ENCODE measurements at places on chromosomes 5 and 9.

GRCh38 chr9:111483439-111483857 lies 735 bp downstream of the ECPAS start:
- peak; percentile 79 for DNase-seq

GRCh38 chr5:28703651-28704260 lies 1665.4 kb upstream of the CDH9 start:
- no peak for DNase-seq

GRCh38 chr9:95147452-95148207 lies 169.9 kb downstream of the FANCC start:
- DNase-seq, result no peak

DNA sequence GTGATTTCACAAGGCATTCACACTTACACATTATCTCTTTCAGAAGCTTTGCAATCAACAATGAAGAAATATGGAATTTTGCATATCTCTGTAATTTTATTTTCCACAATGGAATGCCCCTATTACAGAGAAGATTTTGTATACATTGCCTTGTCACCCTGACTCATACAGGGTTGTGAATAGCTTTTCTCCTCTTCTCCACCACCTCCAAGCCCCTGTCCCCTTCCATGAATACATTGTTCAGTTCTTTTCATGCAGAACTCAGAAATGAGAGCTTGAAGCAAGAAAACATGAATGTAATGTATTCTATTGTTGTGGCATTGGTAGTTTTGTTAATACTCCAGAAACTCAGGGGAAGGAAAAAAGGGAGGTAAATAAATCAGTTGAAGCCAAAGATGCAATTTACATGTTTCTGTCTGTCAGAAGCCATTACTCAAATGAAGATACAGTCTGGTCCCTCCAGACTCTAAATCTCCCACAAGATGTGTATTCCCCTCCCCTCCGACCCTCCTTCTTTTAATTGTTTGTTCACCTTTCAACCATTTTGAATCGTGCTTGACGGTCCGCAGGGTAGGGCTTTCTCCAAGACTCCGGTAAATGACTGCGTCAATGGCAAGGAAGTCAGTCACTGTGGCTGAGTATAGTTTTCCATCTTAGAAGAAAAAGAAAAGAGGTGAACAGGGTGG lies 86.1 kb downstream of the SEMA6A start:
- no peak for DNase-seq

DNA sequence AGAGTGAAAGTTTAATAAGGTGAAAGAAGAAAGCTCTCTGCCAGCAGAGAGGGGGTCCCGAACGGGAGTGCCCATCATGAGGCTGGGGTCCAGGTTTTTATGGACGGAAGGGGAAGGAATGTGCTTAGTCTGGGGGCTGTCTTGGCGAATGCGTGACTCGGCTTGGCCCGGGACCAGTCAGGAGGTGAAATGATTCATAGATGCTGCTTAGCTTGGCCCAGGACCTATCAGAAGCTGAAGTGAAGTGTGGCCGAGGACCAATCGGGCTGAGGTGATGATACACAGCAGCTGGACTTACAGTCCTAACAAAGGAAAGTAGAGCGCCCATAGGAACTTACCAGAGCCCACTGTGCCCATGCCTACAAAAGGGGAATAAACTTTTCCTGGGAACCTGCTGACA lies 3.9 kb upstream of the FKTN start:
- DNase-seq, result no peak

DNA sequence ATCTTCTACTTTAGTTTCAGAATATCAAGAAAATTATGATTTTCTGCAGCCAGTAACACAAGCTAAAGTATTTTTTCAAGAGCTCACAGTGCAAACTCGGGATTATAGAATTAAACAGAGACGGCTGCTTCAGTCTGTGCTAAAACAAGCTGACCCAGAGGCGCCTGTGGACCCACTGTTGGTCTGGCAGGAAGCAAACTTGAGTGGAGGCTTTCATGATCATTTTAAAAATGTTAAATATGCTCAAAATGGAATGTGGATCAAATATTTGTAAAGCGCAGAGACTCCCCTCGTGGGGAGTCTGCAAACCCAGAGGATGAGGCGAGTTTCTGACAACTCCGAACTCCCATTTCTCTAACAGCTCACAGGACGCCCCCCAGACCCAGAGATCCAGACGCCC lies 13.0 kb downstream of the ROR2 start:
- no peak for DNase-seq

GRCh38 chr9:36337002-36337401 lies 63.1 kb downstream of the RNF38 start:
- DNase-seq, result no peak

DNA sequence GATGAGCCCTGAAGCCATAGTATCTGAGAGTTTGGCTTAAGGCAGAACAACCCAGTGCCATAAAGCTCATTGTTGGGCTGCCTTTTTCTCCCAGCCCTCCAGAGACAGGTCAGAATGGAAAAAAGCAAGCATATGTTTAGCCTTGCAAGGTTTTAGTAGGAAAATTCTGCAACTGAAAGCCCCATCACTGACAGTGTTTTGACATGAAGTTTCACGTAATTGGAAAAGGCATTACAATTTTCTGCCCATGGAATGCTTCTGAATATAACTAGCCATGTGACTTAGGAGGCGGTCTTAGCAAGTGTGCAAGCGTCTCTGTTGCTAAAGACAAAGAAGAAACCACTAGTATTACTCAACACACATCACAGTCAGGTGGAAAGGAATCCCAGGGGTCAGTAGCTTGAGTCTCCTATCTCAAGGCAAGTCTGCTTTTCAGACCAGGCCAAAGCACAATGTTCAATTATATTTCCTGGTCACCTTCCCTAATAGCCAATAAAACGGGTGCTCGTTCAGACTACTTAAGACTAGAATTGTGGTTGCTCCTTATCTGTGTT lies 117.6 kb downstream of the CARTPT start:
- DNase-seq, result no peak

GRCh38 chr9:32741706-32742105 lies 41.6 kb upstream of the TMEM215 start:
- DNase-seq, result no peak

DNA sequence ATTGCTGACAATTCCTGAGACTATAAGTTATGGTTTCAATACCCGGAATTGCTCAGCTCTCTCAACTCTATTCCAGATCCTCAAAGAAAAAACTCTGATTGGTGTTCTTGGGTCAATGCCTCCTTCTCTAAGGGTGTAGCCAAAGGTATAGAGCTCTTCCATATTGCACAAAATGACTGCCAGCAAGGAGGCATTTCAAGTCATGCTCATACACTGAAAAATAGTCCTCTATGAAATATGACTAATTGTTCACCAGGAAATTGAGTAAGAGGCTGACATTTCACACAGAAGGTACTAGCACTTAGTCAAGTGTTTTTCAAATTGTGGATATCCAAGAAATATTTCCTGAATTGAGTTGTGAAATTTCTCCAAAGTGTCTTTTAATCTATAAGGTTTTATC lies 111.1 kb upstream of the KLF9 start:
- DNase-seq, result no peak

DNA sequence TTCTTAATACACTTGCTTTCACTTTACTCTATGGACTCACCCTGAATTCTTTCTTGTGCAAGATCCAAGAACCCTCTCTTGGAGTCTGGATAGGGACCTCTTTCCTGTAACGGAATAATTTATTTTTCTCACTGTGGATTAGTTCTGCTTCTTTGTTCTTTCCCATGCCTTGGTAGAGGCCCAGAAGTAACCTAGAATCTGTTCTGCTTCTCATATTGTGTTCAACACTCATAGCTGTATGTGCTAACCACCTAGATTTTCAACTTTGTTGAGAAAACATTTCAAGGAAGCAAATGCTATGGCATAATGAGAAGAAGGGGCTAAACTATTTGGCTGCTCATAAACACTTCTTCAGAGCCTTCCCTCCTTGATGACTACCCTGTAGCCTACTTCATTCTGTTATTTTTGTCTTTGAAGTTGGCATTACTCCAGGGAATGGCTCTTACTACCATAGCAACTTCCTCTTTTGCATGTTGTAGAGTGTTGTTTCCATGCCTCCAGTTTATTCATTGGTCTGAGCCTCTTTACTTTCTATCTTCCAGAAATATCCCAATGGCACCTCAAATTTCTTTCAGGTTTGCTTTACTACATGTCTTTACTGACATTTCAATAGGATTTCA lies 74.3 kb downstream of the KIAA0825 start:
- no peak for DNase-seq

DNA sequence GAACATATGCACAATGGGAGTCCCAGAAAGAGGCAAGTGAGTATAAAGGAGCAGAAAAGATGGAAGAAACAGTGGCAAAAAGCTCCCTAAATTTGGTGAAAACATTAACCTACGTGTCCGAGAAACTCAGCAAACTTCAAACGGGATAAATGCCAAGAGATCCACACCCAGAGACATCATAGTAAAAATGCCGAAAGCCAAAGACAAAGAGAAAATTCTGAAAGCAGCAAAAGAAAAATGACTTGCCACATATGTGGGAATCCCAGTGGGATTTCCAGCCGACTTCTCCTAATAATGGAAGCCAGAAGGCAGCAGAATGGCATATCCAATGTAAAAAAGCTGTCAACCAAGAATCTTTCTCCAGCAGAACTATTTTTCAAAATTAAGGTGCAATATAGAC lies 101.2 kb downstream of the ADAMTS2 start:
- no peak for DNase-seq

- no peak for DNase-seq
These were observed 908.6 kb upstream of the EDIL3 start for GRCh38 chr5:85293145-85293785.

DNA sequence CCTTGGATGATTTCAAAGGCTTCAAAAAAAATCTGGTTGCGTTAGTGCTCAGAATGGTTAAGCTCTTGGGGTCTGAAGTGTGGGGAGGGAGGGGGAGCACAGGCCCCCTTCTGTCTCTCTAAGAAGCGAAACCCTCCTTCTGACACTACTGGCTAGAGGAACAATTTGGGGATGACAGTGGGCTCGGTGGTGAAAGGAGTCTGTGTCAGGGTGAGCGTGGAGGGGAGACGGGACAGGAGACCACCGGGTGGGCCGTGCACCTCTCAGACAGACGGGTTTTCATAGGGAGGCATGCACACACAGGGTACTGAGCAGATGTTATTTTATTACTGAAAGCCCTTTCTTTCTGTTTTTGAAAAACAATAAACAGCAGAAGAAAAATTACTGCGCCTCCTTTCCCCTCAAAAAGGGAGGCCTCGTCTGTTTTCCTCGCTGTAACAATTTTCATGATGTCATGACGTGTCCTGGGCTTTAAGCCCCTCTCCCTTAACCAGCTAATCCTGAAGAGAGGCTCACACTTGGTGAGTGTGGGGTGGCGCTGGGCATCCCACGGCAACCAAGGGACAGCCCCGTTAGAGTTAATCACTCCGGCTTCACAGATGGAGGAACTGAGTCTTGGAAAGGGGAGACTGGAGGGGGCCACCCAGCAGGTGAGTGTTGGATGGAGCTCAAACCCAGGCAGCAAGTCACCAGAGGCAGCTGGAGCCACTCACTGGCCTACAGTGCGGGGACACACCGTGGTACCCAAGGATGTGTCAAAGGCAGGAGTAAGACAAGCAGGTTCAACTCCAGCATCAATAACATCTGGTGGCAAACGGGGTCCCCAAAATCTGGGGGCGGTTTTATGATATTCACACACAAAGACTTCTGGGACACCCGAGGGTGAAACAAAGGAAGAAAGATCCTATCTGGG lies 53.4 kb downstream of the PTCH1 start:
- no peak for DNase-seq

GRCh38 chr5:174309131-174309795 lies 263.8 kb downstream of the NSG2 start:
- DNase-seq, result peak; percentile 34

GRCh38 chr5:177302354-177303110 lies 987 bp downstream of the RAB24 start:
- no peak for DNase-seq

- no peak for DNase-seq
These were observed 8.6 kb downstream of the SUSD1 start for GRCh38 chr9:112166176-112167140.

DNA sequence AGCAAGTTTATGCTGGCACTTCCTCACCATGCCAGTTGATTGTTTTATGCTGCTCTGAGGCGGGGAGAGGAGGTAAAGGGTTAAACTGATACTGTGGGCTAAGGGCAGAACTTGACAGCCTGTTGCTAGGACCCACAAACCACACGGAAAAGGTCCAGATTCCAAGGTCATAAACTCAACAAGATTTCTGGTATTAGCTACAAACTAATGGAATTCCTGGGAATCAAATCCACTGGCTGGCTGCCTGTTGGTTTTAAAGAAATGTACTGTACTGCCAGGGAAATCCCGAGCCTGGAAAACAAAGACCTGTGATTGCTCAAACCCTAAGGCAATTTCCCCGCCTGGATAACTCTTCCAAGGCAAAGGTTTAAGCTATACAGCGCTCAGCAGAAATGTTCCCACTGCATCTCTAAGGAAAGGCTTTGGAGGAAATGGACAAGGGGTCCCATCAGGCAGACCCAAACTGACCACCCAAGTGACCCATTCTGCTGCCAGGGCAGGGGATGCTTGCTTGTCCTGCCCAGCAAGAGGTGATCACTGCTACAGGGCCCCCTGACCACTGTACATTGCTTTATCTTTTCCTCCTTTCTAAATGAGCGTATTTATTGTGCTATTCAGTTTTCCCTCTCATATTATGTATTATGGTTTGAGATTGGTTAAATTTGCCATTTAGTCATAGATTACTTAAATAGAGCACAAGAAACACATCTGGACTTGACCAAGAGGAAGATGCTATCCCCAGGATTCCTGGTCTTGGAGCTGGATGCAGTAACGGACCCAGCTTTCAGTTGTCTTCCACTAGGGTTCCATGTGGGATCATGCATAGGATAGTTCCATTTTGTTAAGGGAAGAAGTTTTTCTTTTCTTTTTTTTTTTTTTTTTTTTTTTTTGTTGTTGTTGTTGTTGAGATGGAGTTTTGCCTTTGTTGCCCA lies 124.3 kb downstream of the SUSD1 start:
- peak; percentile 74 for DNase-seq

- DNase-seq, result no peak
These were observed 24.7 kb downstream of the NR5A1 start for GRCh38 chr9:124482431-124483031.

DNA sequence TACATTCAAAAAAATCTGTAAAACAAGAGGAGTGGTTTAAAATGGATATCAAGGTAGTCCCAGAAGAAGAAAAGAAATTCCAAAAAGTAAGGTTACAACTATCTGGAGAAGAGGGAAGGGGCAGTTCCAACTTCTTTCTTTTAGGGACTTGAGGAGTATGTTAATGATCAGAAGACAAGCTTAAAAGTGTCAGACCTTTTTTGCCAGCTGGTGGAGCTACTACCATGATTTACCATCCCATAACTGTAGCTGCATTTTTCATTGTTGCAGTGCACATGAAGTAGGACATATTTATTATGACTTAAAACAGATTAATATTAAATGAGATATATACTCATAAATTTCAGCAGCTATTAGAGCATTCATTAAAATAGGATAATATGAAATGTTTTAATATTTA lies 158.5 kb upstream of the RGS7BP start:
- no peak for DNase-seq

GRCh38 chr5:10502130-10502529 lies 60.5 kb downstream of the ROPN1L start:
- DNase-seq, result no peak
